ENCODE measurements at places on chromosomes 5 and 9. TPM values are rescaled to one million over a fixed set of nuclear protein-coding genes. Genes with fewer than 3 reads are reported as not detected.
A peak's percentile ranks its signal among the peaks of the same experiment; 100 is the strongest.

DNA sequence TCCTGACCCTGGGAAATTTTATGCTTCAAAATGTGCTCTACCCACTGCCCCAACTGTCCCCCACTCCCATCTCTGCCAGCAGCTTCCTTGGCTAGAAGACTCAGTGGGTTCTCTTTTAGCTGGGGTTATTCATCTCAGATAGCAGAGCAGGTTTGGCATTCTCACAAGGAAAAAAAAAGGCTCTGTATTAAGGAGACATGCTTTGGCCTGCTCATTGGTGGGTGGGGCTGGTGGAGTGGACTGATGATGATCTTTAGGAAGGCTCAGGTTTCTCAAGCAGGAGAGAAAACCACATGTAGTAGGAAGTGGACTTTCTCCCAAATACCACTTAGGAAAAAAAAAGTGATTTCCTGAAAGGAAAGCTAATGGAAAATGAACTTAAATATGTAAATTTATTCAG is 279.2 kb upstream of the ZNF462 start:
- no peaks in the 10 kb centered on the region for H3K36me3 ChIP-seq
- no peak overlapping the region for H3K27ac ChIP-seq
- H3K4me3 ChIP-seq: no peak overlapping the region
- no peak for DNase-seq
- H3K27me3 ChIP-seq: no peaks in the 10 kb centered on the region

DNA sequence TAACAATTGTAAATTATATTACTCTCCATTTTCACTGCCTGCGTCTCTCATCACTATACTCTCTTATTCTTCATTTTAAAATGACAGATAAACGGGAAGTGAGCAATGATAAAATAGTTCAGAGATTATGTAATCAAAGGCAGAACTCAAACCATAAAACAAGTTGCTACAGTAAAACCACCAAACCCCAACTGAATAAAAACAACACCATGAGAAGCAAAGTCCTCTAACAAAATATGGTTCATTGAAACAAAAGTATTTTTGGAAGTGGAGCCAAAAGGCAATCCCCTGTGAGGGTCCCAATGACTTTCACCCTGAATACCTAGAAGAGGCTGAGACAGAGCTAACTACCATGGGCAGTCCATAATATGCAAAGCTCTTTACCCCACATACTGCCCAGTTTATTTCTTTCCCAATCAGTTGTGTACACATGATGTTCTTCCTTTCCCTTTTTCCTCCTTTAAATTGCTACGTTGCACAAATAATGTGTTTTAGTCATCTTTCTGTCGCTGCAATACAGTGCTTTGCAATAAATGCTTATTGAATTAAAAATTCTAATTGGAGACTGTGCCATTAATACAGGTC is 64.0 kb upstream of the PTGER4 start:
- peak overlapping the region; percentile 35 for H3K27ac ChIP-seq
- no peak for DNase-seq
- H3K27me3 ChIP-seq: no peaks in the 10 kb centered on the region
- no peak overlapping the region for H3K4me3 ChIP-seq
- H3K36me3 ChIP-seq: no peaks in the 10 kb centered on the region
- peaks cover 4% of the 10 kb centered on the region for H3K4me1 ChIP-seq

DNA sequence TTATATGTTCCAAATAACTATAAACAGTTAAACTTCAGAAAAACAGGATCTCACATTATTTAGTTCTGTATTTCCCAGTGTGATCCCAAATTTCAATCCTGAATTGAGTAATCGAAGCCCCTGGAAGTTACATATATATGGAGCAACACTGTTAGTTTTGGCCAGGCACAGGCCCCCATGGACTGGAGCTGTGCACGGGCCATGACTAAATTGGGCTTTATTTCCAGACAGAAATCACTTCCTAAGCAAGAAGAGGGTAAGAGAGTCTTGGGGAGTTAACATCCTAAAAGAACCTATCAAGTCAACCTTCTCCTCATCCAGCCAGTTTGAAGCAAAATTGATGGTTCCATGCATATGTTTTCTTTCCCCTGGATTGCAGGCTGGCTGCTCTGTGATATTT is 393.0 kb downstream of the TMEM167A start:
- no peaks in the 10 kb centered on the region for H3K27me3 ChIP-seq
- DNase-seq: no peak
- H3K27ac ChIP-seq: no peak overlapping the region
- no peaks in the 10 kb centered on the region for H3K4me1 ChIP-seq
- no peak overlapping the region for H3K4me3 ChIP-seq

DNA sequence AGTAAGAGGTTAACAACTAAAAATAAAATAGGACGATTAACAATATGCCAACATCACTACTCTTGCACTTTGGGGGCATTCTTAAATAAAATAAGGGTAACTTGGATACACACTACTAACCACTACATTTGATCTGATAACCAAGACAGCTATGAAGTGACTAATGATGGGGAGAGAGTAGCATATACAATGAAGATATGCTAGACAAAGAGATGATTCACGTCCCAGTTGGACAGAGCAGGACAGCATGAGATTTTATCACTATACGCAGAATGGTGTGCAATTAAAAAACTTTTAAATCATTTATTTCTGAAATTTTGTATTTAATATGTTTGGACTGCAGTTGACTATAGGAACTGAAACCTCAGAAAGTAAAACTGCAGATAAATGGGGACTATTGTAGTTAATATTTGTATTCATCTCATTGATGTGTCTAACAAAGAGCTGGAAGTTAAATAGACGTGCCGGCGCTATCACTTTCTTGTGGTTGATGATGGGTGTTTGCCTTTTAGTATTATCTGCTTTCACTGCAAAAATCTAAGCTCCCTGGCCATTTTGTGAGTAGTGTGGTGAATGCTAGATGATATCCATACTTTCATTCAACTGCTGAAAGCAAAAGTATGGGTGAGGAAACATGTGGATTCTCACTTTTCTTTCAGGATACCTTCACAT is 18.7 kb downstream of the GIN1 start:
- H3K36me3 ChIP-seq: peaks cover 28% of the 10 kb centered on the region
- DNase-seq: no peak
- no peaks in the 10 kb centered on the region for H3K27me3 ChIP-seq

- DNase-seq: no peak
- H3K36me3 ChIP-seq: peaks cover 26% of the 10 kb centered on the region
- H3K4me3 ChIP-seq: no peak overlapping the region
- no peak overlapping the region for H3K27ac ChIP-seq
- peaks cover 22% of the 10 kb centered on the region for H3K4me1 ChIP-seq
Observed at GRCh38 chr9:136114610-136115009, 4.1 kb downstream of the TMEM250 start.

DNA sequence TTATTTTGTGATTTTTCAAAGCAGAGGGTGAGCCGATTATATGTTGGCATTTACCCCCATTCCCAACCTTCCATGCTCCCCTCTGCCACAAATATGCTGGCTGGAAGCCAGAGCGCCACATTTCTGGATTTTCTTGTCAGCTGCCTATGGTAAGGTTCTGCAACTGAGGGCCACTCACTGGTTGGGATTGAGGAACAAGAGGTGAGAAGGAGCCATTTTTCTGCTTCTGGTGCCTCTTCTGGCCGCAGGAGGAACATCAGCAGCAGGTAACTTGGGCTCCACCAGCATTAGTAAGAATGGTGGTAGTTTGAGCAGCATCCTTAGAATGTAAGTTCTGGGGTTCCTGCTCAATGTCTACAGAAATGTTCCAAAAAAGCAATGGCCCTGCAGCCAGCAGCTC is 159.5 kb upstream of the MAST4 start:
- DNase-seq: no peak
- no peaks in the 10 kb centered on the region for H3K27me3 ChIP-seq
- H3K27ac ChIP-seq: no peak overlapping the region
- no peaks in the 10 kb centered on the region for H3K36me3 ChIP-seq
- no peak overlapping the region for H3K4me3 ChIP-seq

DNA sequence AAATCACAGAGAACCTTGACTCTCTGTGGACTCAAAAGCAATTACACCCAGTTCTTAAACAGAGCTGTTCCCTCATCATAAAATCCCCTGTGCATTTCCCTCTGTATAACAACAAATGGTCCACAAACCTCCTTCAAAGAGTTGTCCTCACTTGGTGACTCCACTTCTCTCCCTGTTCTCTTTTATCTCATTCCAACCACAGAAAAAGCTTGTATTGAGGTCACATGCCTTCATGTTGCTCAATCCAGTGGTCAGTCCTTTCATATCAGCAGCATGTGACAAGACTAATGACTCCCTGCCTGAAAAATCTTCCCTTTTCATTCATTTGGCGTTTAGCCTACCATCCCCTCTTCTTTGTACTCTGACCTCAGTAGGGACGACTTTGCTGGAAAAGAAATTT is 158.0 kb downstream of the DEPDC1B start:
- DNase-seq: no peak
- H3K27ac ChIP-seq: no peak overlapping the region
- no peaks in the 10 kb centered on the region for H3K27me3 ChIP-seq
- no peaks in the 10 kb centered on the region for H3K36me3 ChIP-seq
- H3K4me1 ChIP-seq: peaks cover 41% of the 10 kb centered on the region

DNA sequence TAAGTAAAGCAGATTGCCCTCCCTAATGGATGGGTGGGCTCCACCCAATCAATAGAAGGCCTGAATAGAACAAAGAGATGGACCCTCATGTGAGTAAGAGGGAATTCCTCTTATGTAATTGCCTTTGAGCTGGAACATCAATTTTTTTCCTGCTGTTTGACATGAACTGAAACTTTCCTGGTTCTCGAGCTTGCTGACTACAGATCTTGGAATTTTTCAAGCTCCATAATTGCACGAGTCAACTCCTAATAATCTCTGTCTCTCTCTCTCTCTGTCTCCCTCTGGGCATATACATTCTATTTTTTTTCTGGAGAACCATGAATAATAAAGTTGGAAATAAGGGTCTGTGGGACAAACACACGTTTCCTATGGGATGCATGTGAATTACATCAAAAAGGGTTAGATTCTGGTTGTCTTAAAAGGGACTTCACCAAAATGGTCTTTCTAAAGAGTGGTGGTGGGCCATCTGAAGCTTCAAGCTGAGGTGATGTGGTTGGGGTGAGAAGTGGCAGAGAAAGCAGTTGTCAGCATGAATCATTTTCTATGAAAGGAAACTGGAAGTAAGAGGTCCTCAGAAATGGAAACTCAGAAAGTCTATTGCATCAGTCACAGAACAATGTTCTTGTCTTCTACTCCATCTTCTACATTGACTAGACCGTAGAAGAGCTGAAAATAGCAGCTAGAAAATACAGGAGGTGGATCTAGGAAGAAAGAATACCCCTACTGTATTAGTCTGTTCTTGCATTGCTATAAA is 47.0 kb upstream of the HOMER1 start:
- H3K27me3 ChIP-seq: no peaks in the 10 kb centered on the region
- no peaks in the 10 kb centered on the region for H3K4me1 ChIP-seq
- DNase-seq: no peak
- H3K4me3 ChIP-seq: no peak overlapping the region

DNA sequence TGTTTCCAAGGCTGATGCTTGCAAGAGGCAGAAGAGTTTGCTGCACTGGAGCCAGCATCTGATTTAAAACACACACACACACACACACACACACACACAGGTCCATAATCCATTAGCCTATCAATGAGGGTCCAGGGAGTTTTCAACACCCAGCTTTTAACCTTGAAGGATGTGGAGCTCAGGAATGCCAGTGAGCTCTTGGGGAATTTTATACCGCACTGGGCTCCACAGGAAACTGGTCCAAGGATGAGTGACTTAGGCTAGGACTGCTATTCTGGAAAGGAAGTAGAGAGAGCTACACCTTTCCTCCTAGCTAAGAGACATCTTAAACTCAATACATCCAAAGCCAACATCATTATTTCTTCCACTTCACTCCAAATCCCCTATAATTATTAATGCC is 942 bp upstream of the NRG2 start:
- no peak overlapping the region for H3K4me3 ChIP-seq
- H3K4me1 ChIP-seq: peaks cover 52% of the 10 kb centered on the region
- no peak overlapping the region for H3K27ac ChIP-seq

GRCh38 chr5:172834415-172835289 is 601 bp downstream of the ERGIC1 start:
- H3K27me3 ChIP-seq: no peaks in the 10 kb centered on the region
- no peaks in the 10 kb centered on the region for H3K36me3 ChIP-seq
- peak overlapping the region; percentile 93 for H3K27ac ChIP-seq
- H3K4me1 ChIP-seq: peaks cover 62% of the 10 kb centered on the region
- peak overlapping the region; percentile 76 for H3K4me3 ChIP-seq
- peak; percentile 87 for DNase-seq

GRCh38 chr5:73783828-73784227 is 157.8 kb downstream of the ARHGEF28 start:
- no peaks in the 10 kb centered on the region for H3K36me3 ChIP-seq
- H3K27me3 ChIP-seq: no peaks in the 10 kb centered on the region
- no peak overlapping the region for H3K27ac ChIP-seq
- no peak overlapping the region for H3K4me3 ChIP-seq
- no peak for DNase-seq

DNA sequence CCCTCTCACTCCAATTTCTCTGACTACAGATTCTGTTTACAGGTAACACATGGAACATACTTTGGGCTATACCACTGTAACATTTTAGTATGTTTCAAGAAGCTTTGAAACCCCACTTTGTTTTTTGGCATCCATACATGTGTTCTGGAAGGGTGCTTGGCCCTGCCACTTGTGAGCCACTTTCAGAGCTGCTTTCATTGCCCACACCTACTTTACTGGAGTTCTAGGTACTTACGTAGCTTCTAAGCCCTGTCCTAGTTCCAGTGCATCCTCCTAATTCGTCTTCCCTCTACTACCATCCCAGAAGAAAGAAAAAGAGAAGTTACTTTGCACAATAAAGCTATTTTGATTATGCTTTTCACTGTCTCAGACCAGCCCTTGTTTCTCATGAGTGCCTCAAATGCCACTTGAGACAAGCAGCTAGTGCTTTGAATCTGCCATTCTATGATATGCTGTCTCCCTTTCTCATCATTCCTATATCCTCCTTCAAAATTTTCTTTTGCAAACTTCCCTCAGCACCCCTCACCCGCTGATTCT is 26.5 kb upstream of the C5orf47 start:
- H3K4me1 ChIP-seq: no peaks in the 10 kb centered on the region
- H3K27me3 ChIP-seq: no peaks in the 10 kb centered on the region
- H3K27ac ChIP-seq: no peak overlapping the region
- H3K36me3 ChIP-seq: no peaks in the 10 kb centered on the region
- no peak overlapping the region for H3K4me3 ChIP-seq

DNA sequence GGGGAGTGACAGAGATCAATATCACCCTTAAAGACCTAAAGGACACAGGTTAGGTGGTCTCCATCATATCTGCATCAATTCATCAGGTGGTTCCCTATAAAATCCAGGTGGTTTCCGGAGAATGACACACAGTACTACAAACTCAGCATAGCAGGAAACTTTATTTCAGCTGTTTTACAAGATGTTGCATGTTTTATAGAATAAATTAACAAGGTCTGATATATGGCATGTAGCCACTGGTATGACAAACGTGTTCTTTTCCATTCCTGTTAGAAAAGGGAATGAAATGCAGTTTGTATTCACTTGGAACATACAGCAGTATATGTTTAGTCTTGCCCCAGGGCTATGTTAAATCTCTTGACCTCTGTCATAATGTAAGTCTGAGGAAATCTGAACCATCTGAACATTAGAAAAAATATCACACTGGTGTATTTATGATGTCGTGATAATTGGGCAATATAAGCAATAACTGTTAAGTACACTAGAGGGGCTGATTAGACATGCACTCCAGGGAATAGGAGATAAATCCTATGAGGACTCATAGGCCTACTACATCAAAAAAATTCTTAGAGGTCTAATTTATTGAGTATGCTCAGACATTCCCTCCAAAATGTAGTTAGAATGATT is 42.2 kb upstream of the TNFSF8 start:
- H3K4me3 ChIP-seq: no peak overlapping the region
- no peak overlapping the region for H3K27ac ChIP-seq
- no peak for DNase-seq
- H3K27me3 ChIP-seq: no peaks in the 10 kb centered on the region
- H3K36me3 ChIP-seq: no peaks in the 10 kb centered on the region
- H3K4me1 ChIP-seq: no peaks in the 10 kb centered on the region

PCDHGB4 gene
- 2.3 TPM for total RNA-seq

N4BP3 gene
- total RNA-seq: 4.1 TPM

LRRC19 gene
- total RNA-seq: not detected

LHX2 gene
- total RNA-seq: 0.27 TPM

GCNT4 gene
- 2.5 TPM for total RNA-seq
